Activated gamma-delta T cell treated with anti-CD3 and anti-CD28 coated beads, Interleukin-2, amount 50 U/mL, for 16 hours (primary cell): ENCODE measurements at places on chromosomes 3 and 15.
A peak's percentile ranks its signal among the peaks of the same experiment; 100 is the strongest.

- DNase-seq = no peak
Observed at GRCh38 chr15:80179025-80179759, 26.4 kb downstream of the FAH start.

- DNase-seq = no peak
Observed at GRCh38 chr3:73687106-73688004, 62.6 kb upstream of the PDZRN3 start.

GRCh38 chr3:149990423-149990948 lies 19.8 kb upstream of the PFN2 start:
- DNase-seq = no peak

DNA sequence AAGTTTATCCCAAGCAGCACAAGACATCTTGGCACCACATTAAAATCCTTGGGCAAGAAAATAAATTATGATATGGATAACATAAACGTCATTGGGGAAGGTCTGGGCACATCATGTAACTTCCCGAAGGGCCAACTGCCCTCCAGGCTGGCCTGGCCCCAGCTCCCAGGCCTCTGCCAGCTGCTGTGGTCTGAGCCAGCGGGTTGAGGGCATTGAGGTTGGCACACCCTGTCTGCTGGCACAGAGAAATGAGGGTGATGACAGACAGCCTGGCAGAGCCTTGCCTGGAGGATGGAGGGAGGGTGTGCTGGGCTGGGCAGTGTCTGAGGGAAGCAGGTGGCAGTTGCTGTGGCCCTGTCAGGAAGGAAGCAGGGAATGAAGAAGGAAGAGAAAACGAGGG lies 3.3 kb upstream of the RBSN start:
- no peak for DNase-seq

DNA sequence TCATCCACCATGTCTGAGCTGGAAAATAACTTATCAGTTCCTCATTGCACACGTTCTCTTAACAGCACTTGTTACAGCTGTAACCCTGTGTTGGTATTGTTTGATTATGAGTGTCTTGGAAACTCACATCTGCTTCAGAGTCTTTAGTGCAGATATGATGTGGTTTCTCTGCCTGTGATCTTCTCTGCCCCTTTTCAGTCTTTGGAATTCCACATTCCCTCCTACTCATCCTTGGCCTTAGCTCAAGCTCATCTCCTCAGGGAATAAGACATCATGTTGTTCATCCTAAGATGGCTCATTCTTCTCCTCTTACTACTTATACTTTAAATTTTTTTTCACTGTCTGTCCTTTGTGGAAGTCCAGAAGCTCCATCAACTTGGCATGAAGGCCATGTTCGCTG lies 77.7 kb downstream of the SYNPR start:
- DNase-seq = no peak

- no peak for DNase-seq
Observed at GRCh38 chr3:66554178-66554577, 53.4 kb upstream of the LRIG1 start.

DNA sequence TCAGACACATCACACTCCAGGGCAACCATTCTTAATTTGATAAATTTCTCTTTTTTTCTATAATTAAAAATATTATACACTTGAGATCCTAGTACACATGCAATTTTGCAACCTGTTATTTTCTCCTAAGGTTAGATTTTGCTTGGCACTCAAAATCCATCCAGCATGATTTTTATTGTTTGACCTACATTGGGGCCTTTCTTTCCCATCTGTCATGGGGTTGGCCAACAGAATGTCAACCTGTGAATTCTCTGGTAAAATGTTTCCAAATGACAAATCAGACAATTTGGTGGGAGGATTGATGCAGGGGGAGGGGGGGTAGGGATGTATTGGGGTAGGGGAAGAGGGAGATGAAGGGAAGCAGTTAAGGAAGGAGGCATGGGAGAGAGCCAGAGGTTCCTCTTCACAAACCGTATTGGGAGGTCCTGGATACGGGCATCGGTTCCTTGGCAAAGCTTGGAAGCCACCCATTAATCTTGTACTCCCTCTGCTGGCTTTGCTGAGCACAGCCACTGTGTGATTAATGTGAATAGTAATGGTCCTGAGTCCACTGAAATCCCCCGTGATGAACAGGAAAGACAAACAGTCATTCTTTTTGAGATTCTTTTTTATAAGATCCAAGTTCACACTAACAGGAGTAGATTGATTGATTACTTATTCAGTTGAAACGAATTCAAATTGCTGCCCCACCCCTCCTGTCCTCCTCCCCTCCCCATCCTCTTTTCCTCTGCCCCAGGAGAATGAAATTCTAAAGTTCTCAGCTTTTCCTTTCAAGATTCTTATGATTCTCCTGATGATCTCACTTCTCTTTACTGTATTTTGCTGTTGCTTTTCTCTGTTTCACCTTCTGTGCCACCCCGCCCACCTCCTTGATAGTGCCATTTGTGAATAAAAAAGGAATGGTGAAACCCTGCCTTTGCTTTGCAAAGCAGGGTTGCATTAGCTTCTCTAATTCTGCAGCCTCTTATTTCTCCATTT lies 82.2 kb upstream of the SLC25A26 start:
- no peak for DNase-seq

GRCh38 chr3:148643389-148643840 lies 54.3 kb upstream of the AGTR1 start:
- no peak for DNase-seq

DNA sequence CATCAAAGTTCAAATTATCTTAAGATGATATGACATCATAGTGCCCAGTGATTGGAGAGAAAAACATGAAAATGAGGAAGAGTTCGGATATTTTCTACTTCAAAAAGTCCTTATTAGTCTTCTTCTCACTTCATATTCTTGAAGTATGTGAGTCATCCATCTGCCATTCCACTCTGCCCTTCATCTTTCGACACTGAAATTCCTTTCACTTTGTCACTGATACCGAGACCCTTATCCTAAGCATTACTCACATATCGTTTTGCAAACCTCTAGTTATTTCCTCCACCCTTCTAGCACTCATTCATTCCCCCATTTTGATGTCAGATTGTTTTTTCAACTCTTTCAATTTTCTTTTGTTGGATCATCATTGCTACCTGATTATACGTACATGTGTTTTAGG lies 4.0 kb downstream of the OR5H14 start:
- no peak for DNase-seq

DNA sequence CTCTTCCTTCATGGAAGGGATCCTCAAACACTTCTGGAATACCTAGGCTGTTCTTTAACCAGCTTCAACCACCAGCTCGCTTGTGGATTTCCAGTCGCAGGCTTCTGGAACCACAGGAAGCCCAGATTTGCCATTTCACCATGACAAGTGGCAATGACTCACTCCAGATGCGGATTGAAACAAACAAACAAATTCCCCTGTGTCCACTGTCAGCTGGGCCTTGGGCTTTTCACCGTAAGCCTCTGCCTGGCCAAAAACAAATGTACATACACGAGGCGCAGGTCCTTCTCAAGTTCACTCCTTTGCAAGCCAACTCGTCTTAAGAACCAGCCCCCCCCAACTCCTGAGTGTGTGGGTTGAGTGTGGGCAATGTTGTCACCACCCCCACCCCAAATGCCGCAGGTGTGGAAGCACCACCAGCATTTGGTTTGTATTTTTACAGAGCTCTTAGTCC lies 8.8 kb downstream of the BCL6 start:
- DNase-seq = no peak

- peak; percentile 52 for DNase-seq
Observed at GRCh38 chr3:126982126-126982470, 817 bp upstream of the PLXNA1 start.

DNA sequence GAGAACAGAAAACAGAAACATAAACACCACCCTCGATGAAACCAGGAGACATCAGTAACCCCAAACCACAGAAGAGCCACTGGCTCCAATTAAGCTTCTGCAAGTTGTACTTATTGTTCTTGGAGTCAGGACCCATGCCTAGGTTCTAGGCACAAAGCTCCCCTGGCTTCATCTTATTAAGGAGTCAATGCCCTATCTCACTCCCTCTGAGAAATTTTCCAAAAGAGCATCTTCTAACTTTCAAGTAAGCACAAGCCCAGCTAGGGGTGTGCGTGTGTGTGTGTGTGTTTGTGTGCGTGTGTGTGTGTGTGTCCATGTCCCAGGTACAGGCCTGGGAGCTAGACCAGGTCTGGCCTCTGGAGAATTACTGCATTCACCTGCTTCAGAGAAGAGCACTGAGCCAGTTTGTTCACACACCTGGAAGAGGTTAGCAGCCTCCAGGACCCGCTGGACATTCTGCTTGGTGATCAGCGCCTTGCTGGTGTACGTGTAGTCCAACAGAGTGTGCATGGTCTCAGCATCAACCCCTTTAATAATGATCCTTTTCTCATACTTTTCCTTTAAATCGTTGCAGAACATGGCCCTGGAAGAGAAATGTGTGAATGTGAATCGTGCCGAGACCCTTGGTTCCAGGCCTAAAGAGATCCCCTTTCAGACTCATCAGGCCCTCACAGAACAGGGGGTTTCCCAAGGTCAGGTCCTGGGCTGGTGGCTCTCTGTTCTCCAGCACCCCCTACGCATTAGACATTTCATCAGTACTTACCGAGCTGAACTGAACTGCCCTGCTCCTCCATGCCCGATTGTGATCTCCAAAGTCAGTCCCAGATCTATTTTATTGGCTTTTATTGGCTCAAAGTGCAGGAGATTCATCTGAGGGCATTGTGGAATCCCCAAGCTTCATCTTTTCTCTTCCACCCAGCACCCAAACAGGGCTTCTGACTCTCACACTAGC lies 27.8 kb downstream of the KLHL6 start:
- DNase-seq = no peak

DNA sequence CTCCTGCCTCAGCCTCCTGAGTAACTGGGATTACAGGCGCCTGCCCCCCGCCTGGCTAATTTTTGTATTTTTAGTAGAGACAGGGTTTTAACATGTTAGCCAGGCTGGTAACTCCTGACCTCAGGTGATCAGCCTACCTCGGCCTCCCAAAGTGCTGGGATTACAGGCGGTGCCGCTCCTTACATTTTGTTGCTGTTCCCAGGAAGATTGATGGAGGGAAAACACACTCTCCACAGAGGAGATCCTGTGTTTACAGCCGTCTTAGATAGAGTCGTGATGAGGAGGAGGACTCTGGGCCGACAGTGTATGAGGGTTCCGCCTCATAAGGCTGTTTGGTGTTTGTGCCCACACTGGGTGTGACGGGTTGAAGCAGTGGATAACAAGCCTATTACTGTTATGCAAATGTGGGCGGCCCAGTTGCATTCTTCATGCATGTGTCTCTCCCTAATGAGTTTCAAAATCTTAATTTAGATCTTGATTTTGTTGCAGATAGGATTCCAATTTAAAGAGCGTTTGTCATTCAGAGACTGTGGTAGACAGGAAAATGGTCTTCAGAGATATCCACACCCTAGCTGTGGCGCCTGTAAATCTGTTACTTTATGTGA lies 60.0 kb downstream of the APBA2 start:
- no peak for DNase-seq

- no peak for DNase-seq
Observed at GRCh38 chr15:36178303-36178633, 401.2 kb upstream of the CDIN1 start.

- no peak for DNase-seq
Observed at GRCh38 chr3:175335229-175335628, 476.1 kb downstream of the NAALADL2 start.

- no peak for DNase-seq
Observed at GRCh38 chr15:34334672-34335071, 2.9 kb downstream of the SLC12A6 start.

GRCh38 chr3:116226266-116226665 lies 219.0 kb downstream of the LSAMP start:
- no peak for DNase-seq

GRCh38 chr3:51559411-51559888 lies 20.9 kb downstream of the RAD54L2 start:
- no peak for DNase-seq

DNA sequence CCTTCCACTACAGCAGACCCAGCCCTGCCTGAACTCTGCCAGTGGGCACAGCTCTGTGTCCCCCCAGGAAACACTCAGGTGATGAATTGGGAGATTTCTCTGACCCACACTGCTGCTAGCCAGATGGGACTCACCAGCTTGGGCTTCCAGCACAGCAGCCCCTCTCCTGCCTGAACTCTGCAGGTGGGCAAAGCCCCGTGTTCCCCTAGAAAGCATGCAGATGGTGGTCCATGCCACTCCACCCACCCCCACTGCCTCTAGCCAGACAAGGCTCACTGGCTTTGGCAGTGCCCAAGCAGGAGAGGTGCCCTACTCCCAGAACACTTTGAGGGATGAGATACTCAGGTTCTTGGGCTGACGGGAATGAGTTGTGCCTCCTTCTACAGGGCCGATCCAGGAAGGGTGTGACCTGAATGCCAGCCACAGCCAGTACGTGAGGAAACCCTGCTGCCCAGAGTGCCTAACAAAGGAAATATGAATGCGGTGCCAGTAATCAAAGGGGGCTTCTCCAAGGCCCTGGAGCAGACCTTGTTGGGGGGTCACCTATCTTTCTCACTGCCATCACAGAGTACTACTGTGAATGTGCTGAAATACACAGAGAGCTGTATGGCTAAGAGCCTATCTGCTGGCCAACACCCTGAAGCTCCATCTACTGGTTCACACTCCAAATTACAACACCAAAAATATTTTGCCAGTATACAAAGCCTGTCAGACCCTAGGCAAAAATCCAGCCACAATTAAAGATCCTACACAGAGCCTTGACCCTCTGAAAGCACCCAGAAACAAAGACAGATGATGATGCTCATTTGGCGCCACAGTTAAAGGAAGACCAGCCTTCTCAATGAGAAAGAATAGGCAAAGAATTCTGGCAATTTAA lies 61.9 kb downstream of the BTLA start:
- DNase-seq = no peak

DNA sequence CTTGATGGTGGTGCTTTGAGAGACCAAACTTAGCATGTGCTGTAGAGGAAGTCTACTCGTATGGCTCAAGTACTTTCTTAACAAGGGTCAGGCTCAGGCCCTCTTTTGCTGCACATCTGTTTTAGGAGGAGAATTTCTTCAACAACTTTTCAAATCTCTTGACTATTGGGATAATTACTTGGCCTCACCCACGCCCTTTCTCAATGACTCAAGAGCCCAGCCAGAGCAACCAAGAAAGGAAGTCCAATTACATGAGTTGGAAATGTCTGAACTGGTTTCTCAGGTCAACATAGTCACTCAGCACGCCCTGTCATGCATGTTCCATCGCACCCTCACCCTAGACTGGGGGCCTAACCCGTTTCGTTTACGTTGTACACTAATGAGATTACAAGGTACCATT lies 44.8 kb upstream of the UMPS start:
- no peak for DNase-seq

- no peak for DNase-seq
Observed at GRCh38 chr3:190014940-190015339, 105.8 kb downstream of the P3H2 start.

DNA sequence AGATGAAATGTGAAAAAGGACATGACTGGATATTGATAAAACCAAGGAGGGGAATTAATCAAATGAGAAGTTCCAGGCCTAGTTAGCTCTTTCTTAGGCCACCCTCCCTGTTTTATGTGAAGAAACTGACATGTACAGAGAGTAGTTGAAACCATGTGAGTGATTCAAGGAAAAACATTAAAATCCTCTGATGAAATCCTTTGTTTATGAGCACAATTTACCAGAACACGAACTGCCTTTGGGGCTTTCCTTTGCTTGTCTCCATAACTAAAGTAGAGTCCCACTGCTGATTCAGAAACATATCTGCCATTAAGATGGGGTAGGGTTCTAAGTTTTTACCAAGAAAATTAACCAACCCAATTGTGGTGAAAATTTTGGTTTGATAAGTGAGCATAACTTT lies 558.3 kb downstream of the NR2F2 start:
- no peak for DNase-seq

GRCh38 chr3:81545572-81545971 lies 215.9 kb downstream of the GBE1 start:
- DNase-seq = no peak

- DNase-seq = no peak
Observed at GRCh38 chr3:168914662-168915061, 748.9 kb downstream of the MECOM start.
